ENCODE measurements at places on chromosomes 3 and 15.

DNA sequence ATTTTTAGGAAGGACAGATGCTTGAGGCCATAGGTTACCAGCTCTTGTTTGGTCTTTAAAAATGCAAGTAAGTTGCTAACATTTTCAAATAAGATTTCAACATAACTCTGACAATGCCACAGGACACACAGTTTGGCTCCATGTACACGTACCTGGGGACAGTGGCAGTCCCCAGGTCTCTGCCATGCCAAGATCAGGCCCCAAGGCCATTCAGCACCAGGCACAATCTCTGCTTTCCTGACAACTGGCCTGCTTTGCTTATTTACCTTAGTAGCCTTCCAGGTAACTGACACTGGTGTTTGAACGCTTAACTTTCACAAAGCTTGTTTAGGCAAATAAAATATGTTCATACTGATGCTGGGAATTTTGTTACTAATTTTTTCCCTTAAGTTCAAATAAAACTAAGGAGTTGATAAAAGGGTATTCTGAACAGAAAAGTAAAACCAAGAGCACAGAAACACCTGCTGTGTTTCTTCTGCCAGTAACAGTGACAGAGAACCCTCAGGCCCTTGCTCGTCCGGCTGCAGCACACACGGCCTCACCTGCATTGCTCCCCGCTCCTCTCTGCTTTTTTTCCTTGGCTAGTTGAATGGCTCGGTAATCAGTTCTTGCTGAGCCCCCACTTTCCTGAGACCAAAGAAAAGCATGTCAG is 16.5 kb downstream of the ZXDC start:
- no peak for DNase-seq

- no peak for DNase-seq
Measured at GRCh38 chr15:66388576-66388975, 1.9 kb downstream of the MAP2K1 start.

GRCh38 chr15:67090297-67091070 is 25.1 kb downstream of the SMAD3 start:
- no peak for DNase-seq

DNA sequence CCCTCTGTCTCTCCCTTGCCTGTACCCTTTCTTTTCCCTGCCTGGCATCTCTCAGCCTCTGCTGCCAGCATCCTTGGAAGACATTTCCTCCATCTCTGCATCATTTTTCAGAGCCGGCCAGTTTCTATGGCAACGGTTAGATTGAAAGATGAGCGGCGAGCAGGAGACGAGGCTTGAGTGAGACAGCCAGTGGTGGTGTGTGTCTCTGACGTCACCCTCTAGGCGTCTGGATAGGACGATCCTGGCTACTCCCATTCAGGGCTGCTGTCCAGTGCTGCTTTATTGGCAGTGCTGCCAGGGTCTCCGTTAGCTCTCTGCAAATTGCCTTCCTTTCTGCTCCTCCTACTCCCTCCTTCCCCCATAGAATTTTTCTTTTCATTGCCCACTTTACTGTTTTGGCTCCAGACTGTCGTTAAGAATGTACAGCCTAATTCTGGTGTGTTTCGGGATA is 57.9 kb downstream of the TRAK1 start:
- DNase-seq, result no peak

DNA sequence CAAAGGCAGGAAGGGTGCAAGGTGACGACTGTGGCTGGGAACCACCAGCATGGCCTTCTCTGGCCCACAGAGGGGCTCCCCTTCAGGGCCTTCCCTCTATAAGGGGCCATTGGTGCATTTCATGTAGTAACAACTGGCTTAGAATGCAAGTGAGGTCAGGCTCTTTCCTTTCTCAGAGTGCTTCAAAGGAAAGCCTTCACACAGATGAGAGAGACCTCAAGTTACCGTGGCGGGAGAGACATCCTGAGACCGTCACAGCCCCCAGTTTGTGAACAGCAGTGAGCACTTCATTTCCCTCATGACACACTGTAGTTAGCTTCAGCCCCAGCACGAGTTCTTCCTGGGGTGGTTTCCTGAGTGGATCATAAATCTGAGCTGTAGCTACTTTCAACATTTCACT is 96.6 kb upstream of the LIMD1 start:
- peak; percentile 5 for DNase-seq

- no peak for DNase-seq
Measured at GRCh38 chr3:184578822-184579221, 17.2 kb downstream of the EPHB3 start.

GRCh38 chr15:25439369-25439836 is 579 bp upstream of the UBE3A start:
- DNase-seq, result no peak

GRCh38 chr3:19738846-19739245 is 195.2 kb downstream of the EFHB start:
- DNase-seq, result no peak

DNA sequence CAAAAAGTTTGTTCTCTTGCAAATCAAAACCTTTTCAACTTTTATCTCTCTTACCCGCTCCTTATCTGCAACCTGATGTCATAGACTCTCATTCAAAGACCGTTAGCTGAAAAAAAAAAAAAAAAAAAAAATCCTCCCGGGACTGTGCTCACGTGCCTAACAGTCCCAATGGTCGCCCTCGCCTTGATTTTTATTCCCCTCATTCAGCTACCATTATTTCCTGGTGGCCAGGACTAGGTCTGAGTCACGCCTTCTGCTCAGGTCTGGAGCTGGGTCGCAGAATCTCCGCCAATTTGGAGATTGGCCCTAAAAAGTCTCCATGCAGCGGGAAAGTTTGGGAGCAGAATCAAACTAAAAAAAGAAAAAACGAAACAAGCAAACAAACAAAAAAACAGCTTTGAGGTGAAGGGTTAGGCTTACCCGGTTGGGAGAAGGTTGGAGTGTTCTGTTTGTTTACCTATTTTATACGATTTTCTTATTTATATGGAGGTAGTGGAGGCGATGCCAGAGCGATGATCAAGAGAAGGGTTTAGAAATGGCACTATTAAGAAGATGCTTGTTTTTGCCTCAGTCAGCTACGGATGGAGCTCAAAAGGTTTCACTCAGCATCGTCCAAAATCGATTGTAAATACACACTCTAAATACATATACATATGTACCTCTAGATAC is 51.1 kb downstream of the ZIC4 start:
- DNase-seq, result no peak

GRCh38 chr3:70308760-70309159 is 3.7 kb downstream of the MDFIC2 start:
- no peak for DNase-seq

DNA sequence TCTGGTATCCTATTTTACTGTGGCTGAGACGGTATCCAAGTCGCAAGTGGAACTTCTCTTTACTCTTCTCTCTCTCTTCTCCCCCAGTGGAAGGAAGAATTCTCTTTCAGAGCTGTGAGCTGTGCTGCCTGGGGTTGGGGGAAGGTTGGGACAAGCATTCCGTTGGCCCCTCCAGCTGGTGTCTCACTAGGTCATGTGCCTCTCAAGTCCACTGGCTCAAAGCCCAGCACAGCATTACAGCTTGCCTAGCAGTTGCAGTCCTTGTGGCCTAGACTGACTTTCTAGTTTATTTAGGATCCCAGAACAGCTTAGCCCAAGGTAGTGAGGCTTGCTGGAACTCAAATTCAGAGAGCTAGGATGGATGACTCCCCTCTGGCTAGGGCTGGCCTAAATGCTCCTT is 76.1 kb upstream of the SPATA16 start:
- no peak for DNase-seq

GRCh38 chr15:56293495-56294292 is 50.0 kb upstream of the RFX7 start:
- no peak for DNase-seq

DNA sequence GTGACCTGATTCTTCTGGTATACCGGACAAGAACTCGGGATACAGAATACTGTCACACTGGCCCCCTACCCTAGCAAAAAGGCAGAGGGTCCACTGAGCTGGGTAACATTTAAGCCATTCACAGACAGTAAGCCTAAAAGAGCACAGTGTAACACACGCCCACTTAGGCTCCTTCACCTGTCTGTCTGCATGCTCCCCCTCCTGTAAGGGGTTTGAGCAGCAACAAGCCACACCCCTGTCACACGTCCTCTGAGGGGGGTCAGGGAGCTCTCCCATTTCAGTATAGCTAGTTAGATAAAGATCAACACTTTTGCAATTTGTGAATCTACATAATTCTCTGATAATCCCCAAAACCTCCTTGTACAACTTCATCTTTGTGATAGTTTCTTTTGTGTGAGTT is 586.3 kb upstream of the LMCD1 start:
- no peak for DNase-seq

DNA sequence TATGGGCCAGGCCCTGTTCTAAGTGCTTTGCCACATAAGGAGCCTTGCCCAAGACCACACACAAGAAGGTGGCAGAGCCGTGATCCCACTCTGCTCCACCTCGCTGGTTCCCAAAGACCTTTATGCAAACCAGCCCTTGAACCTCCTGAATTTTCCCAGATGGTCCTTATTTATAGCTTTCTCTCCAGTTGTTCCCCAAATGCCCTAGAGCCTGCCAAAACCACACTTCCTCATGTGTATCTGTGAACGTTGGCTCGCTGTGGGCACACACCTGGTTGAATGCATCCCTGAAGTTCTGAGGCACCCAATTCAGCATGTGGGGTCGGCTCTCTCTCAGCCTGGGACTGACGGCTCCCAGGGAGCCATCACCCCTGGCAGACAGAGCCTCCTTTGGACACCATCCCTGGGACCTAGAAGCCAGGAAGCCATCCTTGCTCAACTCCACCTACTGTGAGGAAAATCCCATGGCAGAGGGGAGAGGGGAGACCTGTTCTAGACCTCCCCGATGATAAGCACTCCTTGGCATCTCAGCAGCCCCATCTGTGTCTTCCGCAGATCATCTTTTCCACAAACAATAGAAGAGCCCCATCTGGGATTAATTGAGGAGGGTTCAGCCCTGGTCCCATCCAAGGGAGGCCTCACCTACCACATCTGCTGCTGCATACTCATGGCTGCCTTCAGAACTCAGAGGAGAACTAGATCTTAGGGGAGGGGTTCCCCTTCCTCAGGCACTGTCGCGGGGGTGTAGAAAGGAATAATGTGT is 42.3 kb upstream of the LIMD1 start:
- DNase-seq, result no peak

- DNase-seq, result no peak
Measured at GRCh38 chr3:65685621-65686235, 353.0 kb downstream of the MAGI1 start.

- DNase-seq, result no peak
Measured at GRCh38 chr3:139848660-139849059, 86.3 kb upstream of the CLSTN2 start.

DNA sequence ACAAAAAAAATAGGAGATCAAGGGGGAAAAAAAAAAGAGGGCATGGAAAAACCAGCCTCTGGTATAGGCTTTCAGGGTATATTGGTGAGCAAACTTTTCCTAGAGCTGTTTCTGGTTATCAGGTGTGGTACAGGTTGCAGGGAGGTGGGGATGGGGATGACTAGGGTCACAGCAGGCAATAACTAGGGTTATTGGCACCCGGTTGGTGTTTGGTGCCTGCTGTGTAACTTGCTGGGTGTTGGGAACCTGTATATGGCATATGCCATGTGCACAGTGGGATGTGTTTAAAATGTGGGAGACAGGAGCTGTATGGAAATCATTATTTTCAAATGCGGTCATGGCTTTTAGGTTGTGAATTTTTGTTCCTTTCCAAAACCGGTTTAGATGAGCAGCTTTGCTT is 119.2 kb downstream of the PTPRG start:
- DNase-seq, result no peak

- DNase-seq, result no peak
Measured at GRCh38 chr3:169094204-169094603, 569.3 kb downstream of the MECOM start.

- no peak for DNase-seq
Measured at GRCh38 chr15:77832874-77833273, 200.2 kb upstream of the LINGO1 start.

DNA sequence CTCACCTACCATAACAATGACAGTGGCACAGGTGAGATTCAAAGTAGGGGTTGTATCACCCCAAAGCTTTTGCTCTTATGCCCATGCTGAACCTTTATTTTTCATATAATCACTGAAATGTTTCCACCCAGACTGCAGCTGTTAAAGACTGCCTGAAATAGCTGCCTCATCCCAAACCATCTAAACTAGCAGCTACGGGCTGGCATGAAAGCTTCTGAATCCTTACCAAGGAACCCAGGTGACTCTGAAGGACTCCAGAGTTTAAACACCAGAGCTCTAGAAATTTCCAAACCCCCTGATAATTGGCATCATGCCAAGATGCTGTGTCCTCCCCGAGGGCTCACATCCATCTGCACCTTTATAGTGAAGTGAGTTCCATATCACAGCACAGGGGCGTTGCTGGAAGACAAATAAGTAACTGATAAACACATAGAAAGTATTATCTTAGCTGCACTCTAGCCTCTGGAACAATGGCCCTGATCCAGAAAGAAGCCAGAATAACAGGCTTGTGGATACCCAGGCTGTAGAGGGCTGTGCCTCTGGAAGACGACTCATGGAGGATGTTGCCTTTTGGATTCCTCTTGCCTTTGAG is 238.9 kb downstream of the CADPS start:
- no peak for DNase-seq
